Activated T-cell treated with anti-CD3 and anti-CD28 coated beads, Interleukin-2, amount 50 U/mL, for 4 hours (primary cell): ENCODE measurements at places on chromosomes 5 and 9.
A peak's percentile ranks its signal among the peaks of the same experiment; 100 is the strongest.

GRCh38 chr5:143143973-143144372 is 259.5 kb downstream of the NR3C1 start:
- no peak for DNase-seq

- no peak for DNase-seq
Measured at GRCh38 chr5:140246378-140247122, 56.4 kb downstream of the PFDN1 start.

- no peak for DNase-seq
Measured at GRCh38 chr5:150323092-150323491, 20.4 kb upstream of the ARSI start.

DNA sequence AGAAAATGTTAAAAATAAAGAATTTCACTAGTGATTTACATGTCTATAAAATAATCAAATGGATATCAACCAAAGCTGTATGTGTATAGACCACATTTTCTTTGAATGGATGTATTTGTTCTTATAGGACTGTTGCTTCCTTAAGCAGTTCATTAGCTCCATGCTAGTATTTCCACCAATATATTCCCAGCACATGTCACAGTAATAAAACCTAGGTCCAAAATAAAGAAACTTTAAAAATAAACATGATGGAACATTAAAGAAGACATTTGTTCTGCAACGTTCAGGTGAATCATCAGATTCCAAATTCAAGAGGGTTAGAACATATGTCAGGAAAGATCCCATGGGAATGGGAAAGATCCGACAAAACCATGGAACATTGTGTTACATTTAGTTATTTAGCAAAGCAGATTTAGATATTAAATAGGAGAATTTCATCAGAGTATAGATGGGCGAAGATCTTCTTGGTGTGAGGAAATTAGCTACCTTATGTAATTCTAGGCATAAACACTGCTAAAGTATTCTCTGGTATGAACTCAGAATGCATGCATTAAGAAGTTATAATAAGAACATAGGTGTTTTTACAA is 490.7 kb downstream of the CDH18 start:
- no peak for DNase-seq

DNA sequence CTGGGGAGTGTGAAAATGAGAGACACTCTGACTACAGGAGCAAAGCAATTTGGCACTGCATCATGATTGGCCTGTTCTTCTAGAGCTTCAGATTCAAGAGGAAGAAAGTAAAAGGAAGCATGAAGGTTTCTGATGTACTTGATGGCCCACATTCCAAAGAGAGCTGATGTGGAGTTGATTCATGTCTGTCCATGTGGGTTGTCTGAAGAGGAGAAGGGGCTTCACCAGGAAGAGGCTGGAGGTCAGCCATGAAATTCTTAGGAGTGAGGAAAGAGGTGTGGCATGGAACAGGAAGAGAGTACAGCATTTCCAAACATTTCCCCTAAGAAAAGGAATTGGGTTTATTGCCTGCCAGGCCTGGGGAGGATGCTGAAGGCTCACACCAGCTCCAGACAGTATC is 70.7 kb downstream of the PTCD2 start:
- DNase-seq, result no peak

- no peak for DNase-seq
Measured at GRCh38 chr9:86601697-86602096, 247.5 kb upstream of the TUT7 start.

DNA sequence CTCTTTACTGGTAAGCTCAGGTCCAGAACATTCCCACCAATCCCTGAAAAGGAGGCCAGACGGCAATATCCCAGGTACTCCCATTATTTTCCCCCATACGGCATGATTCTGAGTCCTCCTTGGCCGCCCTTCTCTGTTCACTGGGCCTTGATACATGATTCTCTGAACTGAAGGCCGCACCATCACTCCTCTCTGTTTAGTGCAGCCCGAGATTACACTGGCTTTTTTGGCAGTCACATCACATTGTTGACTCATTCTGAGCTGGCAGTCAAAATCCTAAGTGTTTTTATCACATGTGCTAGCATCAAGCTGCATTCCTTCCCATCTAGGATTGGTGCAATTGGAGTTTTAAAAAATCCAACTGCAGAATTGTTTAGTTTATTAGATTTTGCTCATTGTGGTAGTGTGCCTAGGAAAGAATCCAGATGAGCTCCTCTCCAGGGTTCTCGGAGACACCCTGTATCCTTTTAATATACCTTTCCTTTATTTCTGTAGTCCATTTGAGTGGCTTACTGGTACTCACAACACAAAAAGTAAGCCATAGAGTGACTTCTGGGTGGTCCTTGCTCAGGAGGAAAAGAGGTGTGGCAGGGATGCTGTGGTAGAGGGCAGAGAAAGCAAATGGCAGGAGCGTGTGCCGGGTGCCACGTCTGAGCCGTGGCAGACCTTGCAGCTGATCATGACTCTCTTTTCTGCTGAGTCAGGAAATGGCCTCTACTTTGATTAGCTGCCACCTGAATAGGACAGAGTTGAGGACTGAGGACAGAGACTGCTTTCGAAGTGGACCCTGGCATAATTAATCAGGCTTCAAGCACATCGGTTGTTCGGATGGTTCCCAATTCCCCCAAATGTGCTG is 121.1 kb upstream of the IL12B start:
- DNase-seq, result no peak

DNA sequence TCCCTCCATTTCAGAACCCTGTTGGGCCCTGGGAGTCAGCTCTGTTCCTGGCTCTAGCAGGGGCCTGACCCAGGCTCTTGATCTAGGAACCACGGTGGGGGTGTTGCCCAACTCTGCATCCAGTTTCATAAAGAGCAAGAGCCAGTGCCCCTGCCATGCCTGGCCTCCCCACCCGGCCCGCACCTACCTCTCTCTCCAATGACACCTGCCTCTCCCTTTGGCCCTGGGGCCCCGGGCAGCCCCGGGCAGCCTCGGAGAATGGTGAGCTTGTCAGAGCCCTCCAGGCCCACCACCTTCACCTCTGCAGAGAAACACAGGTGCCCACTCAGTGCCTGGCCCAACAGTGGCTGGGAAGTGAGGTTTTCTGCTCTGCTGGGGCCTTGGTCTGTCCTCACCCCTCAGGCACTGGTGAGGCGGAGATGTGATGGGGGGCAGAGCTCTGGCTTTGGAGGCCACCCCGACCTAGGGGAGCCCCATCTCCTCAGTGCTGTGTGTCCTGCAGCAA is 1.5 kb downstream of the FCN1 start:
- no peak for DNase-seq

DNA sequence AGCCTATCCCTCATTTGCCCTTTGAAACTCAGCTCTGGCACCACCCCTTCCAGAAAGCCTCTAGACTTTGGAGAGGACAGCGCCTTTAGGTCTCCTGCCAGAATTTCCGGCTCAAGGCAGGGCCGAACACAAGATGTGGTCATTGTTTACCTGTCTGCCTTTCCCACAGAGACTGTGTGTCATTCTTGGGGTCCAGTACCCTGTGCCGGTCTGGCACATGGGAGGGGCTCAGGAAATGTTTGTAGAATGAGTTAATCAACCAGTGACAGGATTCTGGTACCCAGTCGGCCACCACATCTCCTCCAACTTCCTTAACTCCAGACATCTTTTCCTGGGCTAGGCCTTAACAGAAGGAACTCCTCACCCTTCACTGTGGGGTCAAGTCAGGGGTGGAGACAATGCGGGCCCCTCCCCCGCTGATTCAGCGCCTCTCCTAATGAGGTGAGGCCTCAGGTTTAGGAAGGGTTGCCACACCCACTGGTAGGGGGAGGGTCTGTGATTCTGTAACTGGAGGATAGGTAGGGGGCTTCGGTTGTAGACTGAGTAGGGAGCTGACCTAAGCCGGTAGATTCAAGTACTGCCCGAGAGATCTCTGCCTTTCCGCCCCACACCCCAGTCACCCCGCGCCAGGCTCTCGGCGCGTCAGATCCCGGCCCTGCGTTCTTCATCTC is 29.3 kb downstream of the PCDH1 start:
- peak; percentile 27 for DNase-seq

GRCh38 chr5:116709082-116709481 is 134.5 kb upstream of the SEMA6A start:
- DNase-seq, result no peak

GRCh38 chr5:127796211-127796610 is 93.0 kb downstream of the CCDC192 start:
- no peak for DNase-seq

DNA sequence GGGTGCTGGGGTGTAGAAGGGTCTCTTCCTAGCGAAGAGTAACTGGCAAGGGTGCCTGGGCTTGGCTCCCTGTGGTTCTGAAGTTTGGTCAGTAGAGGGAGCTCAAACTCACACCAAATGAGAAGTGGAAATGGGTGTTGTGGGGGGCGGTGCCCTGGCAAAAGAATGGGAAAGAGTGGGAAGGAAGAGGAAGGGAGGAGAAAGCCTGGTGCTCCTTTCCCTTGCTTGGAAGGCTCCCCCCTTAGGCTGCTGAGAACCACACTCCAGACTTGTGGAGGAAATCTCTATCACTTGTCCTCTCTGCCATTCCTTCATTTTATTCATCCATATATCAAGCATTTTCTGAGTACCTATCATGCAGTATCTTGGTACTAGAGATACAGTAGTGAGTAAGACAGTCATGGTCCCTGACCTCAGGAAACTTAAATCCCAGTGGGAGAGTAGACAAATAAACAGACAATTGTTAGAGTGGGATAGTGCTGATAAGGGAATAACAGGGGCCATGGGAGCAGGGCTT is 13.0 kb downstream of the SLC4A9 start:
- DNase-seq, result peak; percentile 29

DNA sequence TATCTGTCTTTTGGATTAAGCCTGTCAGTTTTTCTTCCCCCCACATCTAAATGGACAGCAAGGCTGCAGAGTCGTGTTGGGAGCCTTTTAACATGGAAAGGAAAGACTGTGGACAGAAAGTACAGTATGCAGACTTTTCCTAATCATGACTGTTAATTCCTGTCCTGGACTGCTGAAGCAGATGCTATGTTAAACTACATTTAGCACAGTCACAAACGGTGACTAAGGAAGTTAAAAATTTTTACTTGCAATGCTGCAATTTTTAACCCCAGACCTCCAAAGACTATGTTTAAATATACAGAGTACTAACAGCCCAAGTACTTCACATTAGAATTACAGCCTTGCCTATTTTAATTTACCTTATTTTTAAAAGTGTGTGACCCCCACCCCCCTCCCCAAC is 51.8 kb downstream of the ELAVL2 start:
- no peak for DNase-seq

GRCh38 chr5:66769839-66770617 is 173.8 kb downstream of the MAST4 start:
- DNase-seq, result no peak

- DNase-seq, result no peak
Measured at GRCh38 chr9:126682113-126682810, 68.5 kb downstream of the LMX1B start.

DNA sequence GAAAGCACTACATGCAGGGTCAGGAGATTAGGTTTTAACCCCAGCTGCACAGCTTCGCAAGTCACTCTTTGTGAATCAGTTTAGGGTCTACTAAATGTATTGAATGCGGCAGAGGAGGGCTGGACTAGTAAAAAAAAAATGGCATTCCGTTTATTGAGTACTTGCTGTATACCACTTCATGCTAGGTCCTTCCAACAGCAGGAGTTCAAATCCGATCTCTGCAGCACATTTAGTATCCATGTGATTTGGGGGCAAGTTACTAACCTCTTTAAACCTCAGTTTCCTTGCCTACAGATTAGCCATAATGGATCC is 204.4 kb downstream of the SNCAIP start:
- DNase-seq, result no peak

GRCh38 chr5:80701597-80701996 is 46.8 kb upstream of the DHFR start:
- DNase-seq, result no peak

DNA sequence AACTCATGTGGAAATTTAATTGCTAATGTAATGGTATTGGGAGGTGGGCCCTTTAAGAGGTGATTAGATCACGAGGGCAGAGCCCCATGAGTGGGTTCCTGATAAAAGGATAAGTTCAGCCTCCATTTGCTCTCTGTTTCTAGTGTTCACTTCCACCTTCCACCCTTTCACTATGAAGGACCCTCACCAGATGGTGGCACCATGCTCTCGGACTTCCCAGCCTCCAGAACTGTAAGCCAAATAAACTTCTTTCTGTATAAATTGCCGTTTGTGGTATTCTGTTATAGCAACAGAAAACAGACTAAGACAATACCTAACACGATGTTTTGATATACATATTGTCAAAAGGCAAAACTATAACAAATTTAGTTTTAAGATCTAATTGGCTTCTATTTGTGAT is 166.2 kb downstream of the DEPDC1B start:
- no peak for DNase-seq

GRCh38 chr5:159736844-159737243 is 179.4 kb upstream of the ADRA1B start:
- DNase-seq, result no peak

DNA sequence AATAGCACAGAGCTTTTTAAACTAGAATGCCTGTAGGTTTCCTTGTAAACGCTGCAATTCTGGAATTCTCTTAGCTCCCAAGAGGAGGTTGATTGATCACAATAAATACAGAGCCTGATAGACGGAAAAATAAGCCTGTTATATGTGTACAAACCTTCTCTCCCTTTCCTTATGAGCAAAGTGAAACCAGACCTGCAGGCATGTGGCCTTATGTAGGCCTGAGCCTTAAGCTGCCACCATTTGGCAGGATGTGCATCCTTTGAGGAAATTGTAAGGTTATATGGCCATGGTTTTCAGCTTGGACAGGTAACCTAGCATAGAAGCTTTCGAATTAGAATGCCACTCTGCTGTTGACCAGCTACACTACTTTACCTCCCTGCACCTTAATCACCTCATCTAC is 49.1 kb downstream of the PRKACG start:
- no peak for DNase-seq

- DNase-seq, result no peak
Measured at GRCh38 chr5:55711507-55712022, 559 bp downstream of the SLC38A9 start.

DNA sequence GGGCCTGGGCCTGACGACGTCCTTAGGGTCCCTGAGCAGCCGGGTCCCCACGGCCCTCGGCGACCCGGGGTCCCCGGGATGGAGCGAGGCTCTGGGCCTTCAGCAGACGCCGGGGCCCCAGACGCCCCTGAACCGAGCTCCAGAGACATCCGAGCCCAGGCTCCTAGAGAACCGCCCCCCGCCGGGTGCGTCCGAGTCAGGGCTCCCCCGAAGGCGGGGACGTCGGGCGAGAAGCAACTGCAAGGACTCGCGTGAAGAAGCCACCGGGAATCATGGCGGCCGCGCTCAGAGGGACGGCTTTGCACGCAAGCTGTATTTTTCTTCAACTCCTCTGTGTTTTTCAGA is 25.5 kb downstream of the IRX4 start:
- DNase-seq, result no peak

DNA sequence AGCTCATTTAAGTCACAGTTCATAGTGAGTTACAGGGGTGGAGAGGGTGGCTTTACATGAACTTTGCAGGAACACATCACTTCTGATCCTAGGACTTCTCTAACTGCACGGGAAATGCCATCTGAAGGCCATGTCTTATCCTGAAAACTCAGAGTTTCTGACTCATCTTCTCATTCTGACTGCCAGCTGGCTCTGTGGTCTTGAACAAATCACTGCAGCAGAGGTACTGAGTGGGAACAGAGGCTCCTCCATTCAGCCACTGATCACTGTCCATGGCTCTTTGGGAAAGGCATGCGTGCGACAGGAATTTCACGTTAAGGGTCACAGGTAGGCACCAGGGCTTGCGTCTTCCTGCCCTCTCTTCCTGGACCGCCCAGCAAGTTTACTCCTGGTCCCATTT is 114.6 kb upstream of the LRRTM2 start:
- DNase-seq, result no peak
